ENCODE measurements at places on chromosomes 12 and 14. TPM values are rescaled to one million over a fixed set of nuclear protein-coding genes. Genes with fewer than 3 reads are reported as not detected.

DNA sequence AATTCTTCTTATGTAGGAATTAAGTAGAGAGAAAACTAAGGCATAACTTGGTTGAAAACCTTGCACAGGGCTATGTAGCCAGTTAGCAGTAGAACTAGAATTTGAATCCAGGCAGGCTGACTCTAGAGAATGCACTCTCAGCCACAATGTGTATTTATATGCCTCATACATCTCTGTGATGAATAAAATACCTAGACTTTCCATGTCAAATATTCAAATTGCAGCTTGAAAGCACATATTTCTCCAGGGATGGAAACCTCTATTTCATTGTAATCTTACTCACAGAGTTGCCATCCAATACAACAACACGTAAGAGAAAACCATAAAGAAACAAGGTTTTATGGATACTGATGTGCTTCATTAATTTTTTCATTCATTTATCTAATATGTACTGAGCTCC lies 256.0 kb upstream of the FLRT2 start:
- DNase-seq, result no peak

GRCh38 chr14:69612014-69612782 lies 802 bp downstream of the SUSD6 start:
- DNase-seq, result no peak

GRCh38 chr12:124699909-124700308 lies 132.5 kb upstream of the NCOR2 start:
- DNase-seq, result no peak

DNA sequence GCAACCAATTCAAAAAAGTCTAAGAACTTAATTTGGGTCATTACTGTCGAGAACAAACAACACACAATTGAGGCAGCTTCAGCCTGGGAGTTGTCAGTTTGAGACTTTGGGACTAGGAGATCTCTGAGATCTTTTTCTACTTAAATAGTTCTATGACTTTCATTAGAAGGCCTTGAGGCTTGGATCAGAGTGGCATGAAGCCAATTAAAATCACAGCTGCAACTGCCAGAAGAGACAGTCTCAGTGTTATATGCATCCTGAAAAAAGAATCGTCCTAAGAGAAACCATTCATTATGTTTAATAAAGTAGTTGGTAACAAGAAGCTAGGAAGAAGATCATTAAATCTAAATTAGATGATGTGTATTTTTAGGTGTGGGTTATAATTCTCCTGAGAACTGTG lies 170.8 kb upstream of the RASSF8 start:
- DNase-seq, result no peak

- DNase-seq, result no peak
Observed at GRCh38 chr12:52215587-52216031, 17.4 kb upstream of the KRT7 start.

- no peak for DNase-seq
Observed at GRCh38 chr12:27975222-27976136, 2.9 kb upstream of the PTHLH start.

GRCh38 chr14:95008445-95009217 lies 148.7 kb downstream of the DICER1 start:
- DNase-seq, result no peak

- peak; percentile 25 for DNase-seq
Observed at GRCh38 chr12:77925536-77926108, 94.9 kb downstream of the NAV3 start.

DNA sequence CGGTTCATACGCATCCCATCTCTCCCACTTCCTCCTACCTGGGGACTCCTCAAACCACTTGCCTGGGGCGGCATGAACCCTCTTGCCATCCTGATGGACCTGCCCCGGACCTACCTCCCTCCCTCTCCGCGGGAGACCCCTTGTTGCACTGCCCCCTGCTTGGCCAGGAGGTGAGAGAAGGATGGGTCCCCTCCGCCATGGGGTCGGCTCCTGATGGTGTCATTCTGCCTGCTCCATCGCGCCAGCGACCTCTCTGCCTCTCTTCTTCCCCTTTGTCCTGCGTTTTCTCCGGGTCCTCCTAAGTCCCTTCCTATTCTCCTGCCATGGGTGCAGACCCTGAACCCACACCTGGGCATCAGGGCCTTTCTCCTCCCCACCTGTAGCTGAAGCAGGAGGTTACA lies 3.6 kb downstream of the WNT1 start:
- DNase-seq, result no peak

- no peak for DNase-seq
Observed at GRCh38 chr14:94025720-94026119, 420 bp upstream of the OTUB2 start.

GRCh38 chr12:124939079-124939420 lies 24.6 kb upstream of the UBC start:
- DNase-seq, result peak; percentile 62

DNA sequence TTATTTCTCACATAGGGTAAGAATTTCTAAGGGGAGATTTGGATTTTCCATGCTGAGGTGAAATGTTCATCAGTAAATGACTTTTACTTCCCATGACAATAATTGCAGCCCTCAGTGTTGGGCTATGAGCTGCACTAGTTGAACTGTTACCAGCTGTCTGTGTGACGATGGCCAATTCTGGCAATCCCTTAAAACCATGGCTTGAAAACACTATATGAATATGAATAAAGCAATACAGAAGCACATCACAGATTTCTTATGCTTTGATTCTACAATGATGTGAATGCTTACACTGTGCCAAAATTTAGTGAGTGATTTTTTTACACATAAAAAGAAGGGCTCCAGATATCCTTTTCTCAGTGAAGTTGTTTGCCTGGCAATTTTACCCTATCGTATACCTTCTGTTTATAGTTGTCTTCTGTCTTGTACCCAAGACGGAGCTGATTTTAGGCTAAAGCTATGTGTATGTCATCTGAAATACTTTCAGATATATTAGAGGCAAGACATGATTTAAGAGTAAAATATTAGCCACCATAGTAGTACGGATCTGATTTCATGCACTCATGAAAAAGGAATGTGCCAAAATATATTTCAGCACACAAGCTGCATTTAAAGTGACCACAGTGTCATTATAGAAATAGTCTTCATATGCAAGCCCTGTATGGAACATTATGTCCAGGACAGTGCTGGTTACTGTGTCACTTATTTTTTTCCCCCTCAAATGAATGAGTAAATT lies 52.0 kb downstream of the SLC38A4 start:
- DNase-seq, result no peak

DNA sequence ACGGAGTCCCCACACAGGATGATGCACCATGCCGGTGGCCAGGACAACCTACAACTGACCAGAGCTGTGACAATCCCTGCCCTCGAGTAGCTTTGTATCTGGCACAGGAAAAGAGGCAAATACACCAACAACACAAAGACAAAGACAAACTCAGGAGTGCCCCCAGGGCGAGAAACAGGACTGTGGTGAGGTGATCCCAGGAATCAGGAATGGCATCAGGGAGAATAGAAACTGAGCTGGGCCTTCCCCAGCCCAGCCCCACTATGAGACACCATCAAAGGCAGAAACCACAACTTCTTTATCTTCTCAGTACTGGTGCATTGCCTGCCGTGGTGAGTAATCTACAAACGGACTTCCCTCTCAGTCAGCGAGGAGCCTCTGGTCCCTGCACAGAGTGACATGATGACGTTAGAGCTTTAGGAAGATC lies 157.7 kb downstream of the TTC7B start:
- no peak for DNase-seq

DNA sequence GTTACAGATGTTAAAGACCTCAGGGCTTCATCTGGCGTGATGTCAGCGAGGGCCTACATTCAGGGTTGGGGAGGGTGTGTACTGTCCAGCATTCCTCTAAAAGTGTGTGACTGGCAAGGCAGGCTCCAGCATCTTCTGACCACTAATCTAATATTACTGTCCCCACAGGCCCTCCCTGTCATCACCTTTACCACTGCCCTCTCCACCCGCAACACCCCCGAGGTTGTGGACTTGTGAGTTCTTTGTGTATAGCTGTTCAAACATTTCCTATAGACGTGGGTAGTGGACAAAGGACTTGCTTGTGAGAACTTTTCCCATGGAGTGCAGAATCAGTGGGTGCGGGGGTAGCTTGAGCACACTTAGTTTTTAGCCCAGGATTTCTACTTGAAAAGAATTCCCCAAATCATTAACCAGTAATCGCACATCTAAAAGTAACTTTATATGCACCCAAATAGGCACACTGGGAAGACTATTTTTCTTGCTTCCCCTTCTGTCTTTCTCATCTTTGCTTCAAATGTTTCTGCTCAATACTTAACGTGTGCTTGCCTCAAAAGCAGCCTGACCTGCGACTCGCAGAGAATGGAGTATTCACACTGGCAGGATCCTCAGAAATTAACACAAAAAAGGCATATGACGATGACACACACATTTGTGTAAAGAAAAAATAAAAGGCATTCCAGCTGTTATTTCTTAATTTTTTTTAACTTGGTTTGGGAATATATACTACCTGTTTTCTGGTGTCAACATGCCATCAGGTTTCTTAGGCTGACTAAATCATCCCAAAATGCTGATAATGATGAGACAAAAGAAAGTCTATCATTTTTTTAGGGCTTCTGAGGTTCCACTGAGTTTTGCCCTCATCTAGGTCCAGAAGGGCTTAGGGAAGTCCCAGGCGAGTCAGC lies 158.4 kb upstream of the HIF1A start:
- no peak for DNase-seq

DNA sequence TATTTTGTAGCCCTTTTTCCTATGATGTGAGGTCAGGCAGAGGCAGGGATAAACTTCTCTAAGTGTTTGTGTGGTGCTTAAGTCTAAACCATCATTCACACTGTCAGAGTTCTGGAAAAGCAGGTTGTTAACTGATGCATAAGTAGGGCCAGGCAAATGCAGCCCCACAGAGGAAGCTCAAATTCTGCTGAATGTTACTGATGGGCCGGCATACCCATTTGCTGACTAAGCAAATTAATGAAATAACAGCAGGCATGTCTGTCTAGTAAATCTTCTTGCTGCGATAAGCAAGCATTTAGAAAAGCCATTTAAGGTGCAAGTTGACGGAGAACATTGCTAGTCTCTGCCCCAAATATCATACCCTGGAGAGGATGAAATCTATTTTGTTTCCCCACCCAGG lies 523.2 kb upstream of the CCDC196 start:
- no peak for DNase-seq

DNA sequence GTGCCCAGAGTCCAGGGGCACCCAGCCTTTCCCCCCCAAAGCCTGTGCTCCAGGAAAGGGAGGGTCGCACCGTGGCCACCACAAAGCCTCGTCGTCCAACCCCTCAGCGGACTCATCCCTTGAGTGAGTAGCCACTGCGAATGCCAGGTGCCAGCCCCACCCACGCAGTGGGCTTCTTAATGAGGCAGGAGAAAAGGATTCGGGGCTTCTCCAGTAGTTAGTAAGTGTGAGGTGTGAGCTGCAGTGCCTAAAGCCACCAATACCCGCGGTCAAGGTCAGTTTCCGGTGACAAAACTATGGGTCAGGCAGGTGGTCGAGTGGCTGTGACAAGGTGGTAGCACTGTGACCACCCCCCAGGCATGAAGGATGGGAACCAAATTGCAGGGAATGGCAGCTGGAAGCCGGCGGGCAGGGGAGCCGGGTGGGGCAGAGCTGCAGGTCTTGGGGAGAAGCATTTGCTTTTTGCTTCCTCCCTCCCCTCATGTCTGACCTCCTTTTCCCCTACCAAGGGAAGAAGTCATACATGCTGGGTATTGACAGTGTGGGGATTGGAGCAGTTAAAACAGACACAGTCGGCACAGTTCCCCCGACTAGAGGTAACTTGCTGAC lies 8.0 kb downstream of the RAN start:
- DNase-seq, result no peak

DNA sequence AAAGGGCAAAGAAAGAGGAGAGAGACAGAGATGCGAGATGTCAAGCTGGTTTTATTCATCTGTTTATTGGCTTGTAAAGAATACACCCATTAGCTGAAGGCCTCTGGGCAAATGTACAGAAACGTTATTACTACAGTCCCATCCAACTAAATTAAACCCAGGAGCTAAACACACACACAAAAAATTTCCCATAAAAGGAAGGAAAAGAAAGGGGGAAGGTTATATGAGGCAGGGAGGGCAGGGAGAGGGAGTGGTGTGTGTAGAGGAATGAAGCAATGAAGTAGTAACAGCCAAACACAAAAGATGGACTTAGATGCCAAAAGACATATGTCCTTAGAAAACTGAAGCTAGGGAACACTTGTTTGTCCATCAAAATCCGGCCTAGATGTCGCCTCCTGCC lies 3.1 kb upstream of the MFAP5 start:
- no peak for DNase-seq

- no peak for DNase-seq
Observed at GRCh38 chr12:93145086-93145485, 216.0 kb upstream of the EEA1 start.

DNA sequence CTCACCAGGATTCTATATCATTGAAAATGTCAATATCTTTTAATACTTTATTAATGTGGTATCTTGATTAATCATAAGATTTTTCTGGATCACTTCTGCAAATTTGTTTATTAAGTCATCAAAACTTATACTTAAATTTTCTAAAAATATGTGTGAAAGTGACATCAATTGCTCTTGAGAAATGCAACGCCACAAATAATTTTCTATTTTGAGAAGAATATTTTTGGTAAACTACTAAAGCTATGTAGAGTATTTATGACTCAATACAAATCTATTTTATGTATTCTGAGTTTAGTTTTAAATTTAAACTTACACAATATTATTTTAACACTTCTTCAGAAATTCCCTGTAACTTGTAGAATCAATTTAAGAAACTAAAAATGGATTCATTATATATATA lies 263.3 kb downstream of the RASSF9 start:
- no peak for DNase-seq

DNA sequence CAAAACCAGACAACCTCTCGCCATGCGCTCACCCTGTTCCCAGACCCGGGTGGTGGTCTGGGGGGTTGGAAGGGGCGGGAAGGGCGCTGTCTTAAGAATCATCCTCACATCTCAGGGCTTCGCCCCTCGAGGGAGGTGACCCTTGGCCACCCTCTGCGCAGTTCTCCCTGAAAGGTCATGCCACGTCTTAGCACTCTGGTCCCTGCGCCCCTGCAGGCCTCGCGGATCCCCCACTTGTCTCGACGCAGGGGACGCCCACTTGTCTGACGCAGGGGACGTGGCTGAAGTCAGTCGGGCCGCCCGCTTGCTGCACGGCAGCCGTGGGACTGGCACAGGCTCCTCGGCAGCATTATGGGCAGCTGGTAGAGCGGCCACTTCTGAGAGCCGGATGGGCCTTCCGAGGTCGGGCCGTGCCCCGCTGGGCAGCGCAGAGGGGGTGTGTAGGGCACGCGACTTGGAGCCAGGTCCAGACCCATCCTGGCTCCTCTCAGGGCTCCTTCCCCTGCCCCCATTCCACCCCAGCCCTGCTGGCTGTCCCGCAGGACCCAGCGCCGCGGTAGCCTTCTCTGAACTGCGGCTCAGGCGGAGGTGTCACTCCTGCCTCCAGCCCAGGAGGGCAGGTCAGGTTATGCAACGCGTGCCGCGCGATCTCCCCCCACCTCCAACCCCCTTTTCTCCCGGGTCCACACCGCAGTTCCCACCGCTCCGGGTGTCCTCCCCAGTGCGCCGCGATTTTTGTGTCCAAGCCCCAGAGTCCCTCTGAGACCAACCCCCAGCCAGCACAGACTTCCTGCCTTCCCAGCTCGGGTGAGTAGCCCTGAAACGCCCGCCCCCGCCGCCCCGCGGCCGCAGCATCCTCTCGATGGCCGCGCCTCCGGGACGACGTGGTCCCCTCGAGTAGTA lies 40.9 kb upstream of the CAPRIN2 start:
- peak; percentile 51 for DNase-seq

TEX22 gene
- 0.24 TPM for total RNA-seq

FIGNL2 gene
- 0.24 TPM for total RNA-seq

PARP2 gene
- 7.8 TPM for total RNA-seq

PPP4R4 gene
- 0.25 TPM for total RNA-seq

CCDC197 gene
- not detected for total RNA-seq

AVPR1A gene
- 24.4 TPM for total RNA-seq

CLEC4A gene
- 6.6 TPM for total RNA-seq

SDR9C7 gene
- total RNA-seq, result not detected

DPF3 gene
- total RNA-seq, result 0.19 TPM

HVCN1 gene
- 15.6 TPM for total RNA-seq

PLCZ1 gene
- not detected for total RNA-seq
